ENCODE measurements at places on chromosomes 2 and 18. TPM values are rescaled to one million over a fixed set of nuclear protein-coding genes. Genes with fewer than 3 reads are reported as not detected.

CPO gene
- total RNA-seq = not detected

DNA sequence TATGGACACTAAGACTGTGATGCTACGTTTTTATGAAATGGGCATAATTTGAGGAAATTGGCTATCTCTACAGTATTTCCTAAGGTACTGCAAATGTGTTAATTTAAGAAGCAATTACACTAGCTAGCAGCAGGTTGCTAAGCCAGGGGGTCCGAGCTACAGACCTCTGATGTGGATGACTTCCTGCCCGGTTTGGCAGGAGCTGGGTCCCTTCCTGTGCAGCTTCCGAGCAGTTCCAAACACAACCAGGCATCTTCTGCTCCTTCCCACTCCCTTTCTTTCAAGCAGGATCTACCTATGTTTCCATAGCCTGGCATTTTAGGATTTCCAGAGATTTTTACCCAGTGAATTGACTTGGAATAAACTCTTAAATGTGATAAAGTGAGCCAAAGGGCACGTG is 55.7 kb downstream of the SCN2A start:
- no peak for DNase-seq

MC5R gene
- 0.49 TPM for total RNA-seq

- no peak for DNase-seq
Measured at GRCh38 chr2:136133586-136133985, 15.6 kb upstream of the CXCR4 start.

DNA sequence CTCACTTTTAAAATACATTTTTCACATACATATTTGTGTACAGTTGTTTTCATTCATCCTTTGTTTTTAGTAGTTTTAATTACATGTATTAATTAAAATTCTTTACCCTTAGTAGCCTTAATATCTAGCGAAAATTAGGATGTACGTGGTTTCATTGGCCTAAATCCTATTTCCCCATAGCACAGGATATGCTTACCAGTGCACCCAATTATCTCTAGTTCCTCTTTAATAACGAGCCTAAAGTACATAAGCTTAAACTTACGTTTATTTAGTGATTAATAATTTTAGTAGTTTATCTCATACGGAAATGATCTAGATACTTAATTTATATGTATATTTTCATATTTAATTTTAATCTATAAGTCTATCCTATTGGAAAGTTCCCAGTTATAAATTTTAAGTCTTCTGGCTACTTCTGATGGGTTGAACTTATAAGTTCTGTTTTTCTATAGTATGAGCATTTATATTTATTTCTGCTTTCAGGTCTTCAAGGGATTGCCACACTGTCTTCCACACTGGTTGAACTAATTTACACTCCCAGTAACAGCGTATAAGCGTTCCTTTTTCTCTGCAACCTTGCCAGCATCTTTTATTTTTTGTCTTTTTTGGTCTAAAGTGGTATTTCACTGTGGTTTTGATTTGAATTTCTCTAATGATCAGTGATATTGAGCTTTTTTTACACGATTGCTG is 21.4 kb upstream of the RUFY4 start:
- DNase-seq = no peak

UGT1A8 gene
- not detected for total RNA-seq

- no peak for DNase-seq
Measured at GRCh38 chr2:237862528-237862895, 3.1 kb downstream of the RAMP1 start.

DNA sequence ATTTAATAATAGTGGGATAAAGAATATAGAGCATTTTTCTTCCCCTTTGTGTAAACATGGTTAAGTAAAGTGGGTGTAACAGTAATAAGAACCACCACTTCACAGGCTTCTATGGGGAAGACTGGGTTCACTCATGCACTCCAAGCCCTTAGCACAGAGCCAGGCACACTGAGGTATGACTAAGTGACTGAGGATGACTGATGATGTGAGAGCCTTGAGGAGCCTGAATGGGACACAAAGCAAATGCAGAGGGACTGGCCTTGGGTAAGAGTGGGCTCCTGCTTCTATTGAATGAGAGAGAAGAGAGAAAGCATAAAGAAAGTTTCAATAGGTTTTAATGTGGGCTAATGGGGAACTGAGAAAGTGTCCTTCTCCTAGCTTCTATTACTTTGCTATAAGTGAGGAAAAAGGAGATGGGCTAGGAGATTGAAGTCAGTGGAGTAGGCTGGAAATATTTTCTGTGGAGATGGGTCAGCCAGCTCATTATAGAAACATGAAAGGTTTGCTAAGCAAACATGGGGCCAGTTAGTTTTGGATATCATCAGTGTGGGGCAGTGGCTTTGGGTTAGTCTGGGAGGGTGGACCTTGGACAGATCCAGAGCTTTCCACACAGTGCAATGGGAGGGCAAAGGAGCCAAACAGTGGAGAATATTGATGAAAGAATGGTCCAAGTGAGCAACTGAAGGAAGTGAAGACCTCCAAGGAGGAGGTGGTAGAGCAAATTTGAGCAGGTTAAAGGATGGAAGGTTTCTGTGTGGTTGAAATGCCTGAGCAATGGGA is 20.6 kb downstream of the IL1F10 start:
- no peak for DNase-seq

RAB17 gene
- total RNA-seq = 3.6 TPM

GRCh38 chr2:140401056-140401455 is 1620.9 kb upstream of the NXPH2 start:
- DNase-seq = no peak

PRSS56 gene
- total RNA-seq = not detected

DNA sequence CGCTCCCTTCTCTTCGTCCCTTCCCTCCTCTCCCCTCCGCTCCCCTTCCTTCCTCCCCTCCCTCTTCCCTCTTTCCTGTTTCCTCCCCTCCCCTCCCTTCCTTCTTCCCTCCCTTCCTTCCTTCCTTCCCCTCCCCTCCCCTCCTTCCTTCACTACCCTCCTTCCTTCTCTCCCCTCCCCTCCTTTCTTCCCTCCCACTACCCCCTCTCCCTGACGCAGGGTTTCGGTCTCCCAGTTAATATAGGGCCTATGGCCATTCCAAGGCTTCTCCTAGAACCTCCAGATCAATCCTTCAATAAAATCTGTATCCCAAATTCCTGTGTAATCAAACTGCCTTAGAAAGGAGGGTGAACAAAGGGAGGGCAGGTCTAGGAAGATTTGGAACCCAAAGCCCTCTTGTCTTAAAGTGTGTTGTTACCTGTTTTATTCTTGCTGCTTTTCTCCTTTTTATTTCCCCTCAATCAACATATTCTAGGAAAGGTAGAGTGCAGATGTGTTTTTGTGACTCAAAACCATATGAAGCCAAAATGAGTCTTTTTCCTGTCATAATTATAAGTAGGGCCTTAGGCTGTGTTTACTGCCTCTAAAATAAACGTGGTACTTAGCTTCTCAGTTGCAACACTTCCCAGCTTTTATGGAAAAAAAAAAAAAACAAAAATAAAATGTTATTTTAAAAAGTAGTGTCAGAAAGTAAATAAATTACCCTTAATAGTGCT is 53.7 kb downstream of the GPD2 start:
- DNase-seq = no peak

DNA sequence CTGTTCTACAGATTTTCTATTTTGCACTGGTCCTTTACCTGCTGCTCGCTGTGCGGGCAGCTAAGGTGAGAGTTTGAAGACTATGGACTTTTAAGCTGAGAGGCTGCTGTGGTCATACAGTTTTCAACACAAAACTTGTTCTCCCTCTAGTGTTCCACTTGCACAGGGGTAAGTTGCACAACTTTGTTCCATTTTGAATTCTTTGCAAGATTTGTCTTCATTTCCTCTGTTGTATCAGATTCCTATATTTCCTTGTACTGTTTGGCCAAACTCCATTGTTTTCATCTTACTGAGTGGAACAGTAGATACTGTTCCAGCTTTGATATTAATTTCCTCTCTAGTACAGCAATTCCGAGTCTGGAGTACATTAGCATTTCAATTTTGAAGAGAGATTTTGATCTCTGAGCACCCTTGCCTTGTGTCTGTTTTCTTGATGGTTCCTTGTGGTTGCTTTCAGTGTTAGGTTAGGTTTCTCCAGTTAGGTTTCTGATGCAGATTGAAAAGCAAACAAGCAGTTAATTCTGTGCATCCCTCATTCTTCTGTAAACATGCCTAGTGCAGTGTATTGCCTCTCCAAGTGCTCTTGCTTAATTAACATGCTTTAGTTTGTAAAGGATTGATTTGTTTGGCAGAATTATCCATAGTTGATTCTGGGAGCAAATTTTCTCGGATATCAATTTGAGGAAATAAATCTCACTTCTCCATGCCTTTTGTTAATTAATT is 188.8 kb downstream of the PTPRM start:
- no peak for DNase-seq

- DNase-seq = no peak
Measured at GRCh38 chr2:104664672-104665071, 189.2 kb upstream of the POU3F3 start.

PRKAG3 gene
- not detected for total RNA-seq

- no peak for DNase-seq
Measured at GRCh38 chr2:214226061-214226460, 184.8 kb upstream of the VWC2L start.

DNA sequence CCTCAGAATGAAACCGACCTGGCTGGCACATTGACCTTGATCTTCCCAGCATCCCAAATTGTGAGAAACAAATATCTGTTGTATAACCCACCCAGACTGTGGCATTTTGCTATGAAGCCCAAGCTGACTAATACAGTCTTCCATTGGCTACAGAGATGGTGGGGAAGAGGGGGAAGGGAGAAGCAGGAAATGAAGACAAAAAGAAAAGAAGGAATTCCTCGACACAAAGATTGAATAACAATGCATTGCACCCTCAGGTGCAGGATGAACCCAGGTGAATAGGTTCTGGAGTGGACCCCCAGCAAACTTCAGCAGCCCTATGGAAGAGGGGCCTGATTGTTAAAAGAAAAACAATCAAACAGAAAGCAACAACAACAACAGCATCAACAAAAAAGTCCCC is 270.7 kb downstream of the FSIP2 start:
- DNase-seq = no peak

ZBTB14 gene
- 9.7 TPM for total RNA-seq

DNA sequence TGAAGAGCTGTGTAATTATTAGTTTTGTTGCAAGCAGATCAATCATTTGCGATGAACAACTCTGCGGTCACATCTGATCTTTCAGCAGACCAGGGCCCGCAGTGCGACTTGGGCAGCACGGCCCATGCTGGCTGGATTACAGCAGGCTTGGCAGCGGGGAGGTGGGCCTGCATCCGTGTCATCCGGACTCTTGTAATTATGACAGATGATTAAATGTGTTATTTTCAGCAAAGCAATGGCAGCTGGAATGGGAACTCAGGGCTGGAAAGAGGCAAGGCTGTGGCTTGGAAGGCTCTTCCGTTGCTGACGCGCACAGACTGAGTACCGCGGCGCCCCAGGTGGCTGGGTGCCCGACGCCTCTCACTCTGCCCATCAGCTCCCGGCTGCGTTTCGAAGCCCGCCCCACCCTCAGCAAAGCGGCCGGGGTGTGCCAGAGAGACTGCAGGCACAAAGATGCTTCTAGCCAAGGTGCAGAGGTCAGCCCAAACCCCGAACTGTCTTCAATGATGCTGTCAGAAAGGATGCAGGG is 397.4 kb upstream of the SALL3 start:
- no peak for DNase-seq

DNA sequence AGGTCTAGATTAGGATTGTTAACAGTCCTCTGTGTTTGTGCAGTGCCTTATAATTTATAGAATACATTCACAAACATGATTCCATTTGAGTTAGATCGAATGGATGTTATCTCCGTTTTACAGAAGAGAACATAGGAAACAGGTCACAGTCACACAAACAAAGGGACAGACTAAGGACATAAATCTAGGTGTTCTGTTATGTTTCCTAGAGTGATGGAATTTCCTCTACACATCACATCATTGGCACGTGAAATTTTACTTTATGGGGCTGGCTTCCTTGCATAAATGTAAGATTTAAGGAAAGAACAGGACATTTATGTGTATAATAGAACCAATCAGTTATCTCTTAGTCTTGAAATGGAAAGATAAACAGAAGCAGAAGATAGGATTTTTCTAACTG is 6.4 kb downstream of the TRIM54 start:
- no peak for DNase-seq

- no peak for DNase-seq
Measured at GRCh38 chr2:107308835-107309234, 422.9 kb upstream of the ST6GAL2 start.

DNA sequence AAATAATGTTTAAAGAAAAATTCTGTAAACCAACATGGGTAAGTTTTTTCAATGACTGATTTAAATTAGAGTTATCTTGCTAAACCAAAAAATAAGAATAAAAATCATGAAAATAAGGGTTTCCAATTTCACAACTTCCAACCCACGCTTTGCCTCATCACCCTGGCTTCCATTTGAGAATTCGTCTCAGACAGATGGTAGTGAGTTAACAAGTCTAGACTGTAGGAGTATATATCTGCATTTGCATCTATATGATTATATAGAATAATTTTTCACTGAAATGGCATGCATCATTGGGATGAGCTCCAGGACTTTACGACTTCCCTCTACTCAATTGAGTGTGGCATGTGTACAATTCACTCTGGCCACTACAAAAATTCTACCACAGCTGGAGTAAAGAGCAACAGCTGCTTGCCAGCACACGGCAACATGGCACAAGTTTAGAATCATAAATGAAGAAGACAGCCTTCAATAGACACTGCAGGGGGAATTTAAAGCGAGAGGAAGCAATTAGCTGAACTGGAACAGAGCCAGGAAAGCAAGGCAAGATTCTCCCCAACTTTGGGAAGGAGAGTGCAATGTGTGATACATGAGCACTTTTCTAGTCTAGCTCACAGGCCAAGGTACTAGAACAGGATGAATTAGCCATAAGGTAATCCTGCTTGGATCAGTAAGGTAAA is 1673.5 kb upstream of the CELF4 start:
- DNase-seq = no peak

DNA sequence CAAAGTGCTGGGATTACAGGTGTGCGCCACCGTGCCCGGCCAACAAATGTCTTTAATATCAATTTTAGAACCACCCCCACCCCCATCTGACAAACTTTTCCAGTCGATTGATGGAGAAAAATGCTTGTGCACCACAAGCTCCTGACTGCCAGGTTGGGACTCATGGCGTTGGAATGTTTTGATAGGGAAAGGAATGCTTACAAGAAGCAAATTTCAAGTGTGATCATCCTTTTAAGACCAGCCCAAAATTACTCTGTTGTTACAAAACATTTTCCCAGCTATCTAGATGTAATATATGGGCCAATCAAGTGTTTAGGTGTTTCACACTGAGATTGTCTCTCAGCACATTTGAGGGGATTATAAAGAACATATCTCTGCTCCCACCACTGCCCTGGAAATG is 45.2 kb downstream of the UBXN4 start:
- DNase-seq = peak; percentile 83

GRCh38 chr2:54271843-54272627 is 16.0 kb upstream of the TSPYL6 start:
- DNase-seq = no peak

GRCh38 chr2:190311893-190312634 is 7.6 kb downstream of the HIBCH start:
- no peak for DNase-seq

LINC00305 gene
- not detected for total RNA-seq

GPR45 gene
- not detected for total RNA-seq

GRCh38 chr2:184729581-184729980 is 131.3 kb downstream of the ZNF804A start:
- DNase-seq = no peak

GRCh38 chr2:86783615-86784339 is 6.9 kb downstream of the CD8A start:
- no peak for DNase-seq
